ENCODE measurements at places on chromosomes 13 and 19.

DNA sequence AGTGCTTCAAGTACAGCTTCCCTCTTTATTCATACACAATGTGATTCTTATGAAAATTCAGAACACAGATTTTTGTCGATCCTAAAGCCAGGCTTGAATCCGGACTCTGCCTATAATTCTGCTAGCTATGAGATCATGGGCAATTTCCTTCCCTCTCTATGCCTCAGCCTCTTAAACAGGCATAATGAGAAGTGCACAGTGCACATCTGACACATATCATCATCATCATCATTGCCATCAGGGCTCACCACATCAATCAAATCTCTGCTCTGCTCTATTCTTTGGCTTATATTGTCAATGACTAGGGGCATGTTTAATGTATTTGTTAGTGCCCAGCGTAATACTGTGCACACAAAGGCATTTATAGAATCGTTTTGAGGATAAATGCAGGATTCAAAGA, 269.1 kb downstream of the ABCC4 start:
- DNase-seq = no peak

DNA sequence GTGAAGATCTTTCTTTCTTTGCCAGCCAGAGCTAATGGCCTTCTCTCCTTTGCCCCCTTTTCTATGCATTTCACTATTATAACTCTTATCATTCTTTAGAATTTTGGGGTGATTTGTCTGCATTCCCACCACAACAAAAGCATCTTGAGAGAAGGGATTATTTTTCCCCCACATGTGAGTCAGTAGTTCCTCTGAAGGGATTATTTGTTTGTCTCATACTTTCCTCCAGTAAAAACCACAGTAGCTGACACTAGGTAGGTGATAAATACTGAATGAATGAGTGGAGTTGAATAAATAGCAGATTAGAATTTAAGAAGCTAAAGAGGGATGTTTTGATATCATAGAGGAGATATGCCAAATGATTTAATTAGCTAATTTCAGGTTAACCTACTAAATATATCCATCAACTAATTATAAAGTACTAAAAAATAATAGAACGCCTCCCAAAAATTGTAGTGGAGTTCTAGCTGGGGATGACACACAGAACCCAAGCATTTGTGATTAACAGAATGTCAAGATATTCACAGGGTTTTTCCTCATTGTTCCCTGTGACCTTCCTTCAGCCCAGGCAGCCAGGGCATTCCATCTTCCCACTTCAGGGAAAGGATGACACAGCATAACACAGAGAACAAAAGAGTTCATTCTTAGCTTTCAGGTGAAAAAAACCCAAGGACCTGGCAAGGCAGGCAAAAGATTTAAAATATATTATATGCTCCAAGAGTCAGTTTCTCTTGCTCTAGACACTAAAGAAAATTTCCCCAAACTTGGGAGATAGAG, 3.5 kb upstream of the TBC1D4 start:
- peak; percentile 56 for DNase-seq

- DNase-seq = peak; percentile 60
These were observed 1.8 kb downstream of the APOC4 start for GRCh38 chr19:44943801-44944249.

DNA sequence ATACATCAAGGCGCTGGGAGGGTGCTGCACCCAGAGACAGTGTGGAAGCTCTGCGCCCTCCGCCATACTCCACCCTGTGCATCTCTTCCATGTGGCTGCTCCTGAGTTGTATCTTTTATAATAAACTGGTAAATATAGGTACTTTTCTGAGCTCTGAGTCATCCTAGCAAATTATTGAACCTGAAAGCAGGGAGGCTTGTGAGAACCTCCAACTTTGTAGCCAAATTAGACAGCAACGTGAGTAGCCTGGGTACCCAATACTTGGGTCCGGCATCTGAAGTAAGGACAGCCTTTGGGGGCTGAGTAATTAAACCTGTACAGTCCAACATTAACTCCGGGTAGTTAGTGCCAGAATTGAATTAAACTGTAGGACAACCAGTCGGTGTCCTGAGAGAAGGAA, 57.4 kb downstream of the RUBCNL start:
- DNase-seq = no peak

DNA sequence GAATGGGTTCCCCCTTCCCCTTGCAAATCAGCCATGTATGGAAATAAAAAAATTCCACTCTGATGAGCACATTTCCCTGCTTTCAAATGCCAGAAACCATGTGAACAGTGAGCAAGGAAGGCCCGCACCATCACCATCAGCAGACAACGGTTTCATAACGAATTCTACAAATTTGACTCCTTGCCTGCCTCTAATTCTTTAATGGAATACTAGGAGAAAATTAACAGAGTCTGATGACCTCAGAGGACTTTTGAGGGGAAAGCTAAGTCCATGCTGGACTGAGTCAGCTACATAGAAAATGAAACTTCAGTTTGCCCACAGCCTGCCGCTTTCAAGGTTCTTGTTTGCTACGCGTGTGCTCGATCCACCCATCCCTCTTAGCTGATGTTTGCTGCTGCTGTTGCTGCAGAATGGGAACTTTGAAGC, 46.7 kb upstream of the KL start:
- peak; percentile 70 for DNase-seq

DNA sequence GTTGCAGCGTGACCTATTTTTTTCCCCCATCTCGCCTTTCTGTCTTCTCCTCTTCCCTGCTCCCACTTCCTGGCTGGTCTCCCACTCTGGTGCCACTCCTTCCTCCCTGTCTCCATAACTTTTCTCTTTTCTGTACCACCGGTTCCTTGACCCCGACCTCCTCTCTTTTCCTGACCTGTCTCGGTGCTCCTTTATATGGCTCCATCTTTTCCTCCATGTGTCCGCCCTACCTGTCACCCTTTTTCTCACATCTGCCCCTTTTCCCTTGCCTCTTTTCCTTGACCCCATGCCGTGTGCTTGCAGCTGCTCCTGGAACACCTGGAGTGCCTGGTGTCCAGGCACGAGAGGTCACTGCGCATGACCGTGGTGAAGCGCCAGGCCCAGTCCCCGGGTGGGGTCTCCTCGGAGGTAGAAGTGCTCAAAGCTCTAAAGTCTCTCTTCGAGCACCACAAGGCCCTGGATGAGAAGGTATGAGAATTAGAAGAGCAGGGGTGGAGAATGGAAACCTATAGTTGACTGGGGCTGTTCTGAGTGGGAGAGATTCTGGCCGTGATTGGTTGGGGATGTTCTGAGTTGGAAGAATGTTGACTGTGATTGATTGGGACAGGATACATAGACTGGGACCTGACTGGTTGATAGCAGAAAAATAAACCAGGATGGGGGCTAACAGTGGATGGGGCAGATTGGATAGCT, 9.3 kb downstream of the PPFIA3 start:
- no peak for DNase-seq

Data from foreskin fibroblast (primary cell).